Astrocyte of the hippocampus (primary cell): ENCODE measurements at places on chromosomes 16 and 17.

DNA sequence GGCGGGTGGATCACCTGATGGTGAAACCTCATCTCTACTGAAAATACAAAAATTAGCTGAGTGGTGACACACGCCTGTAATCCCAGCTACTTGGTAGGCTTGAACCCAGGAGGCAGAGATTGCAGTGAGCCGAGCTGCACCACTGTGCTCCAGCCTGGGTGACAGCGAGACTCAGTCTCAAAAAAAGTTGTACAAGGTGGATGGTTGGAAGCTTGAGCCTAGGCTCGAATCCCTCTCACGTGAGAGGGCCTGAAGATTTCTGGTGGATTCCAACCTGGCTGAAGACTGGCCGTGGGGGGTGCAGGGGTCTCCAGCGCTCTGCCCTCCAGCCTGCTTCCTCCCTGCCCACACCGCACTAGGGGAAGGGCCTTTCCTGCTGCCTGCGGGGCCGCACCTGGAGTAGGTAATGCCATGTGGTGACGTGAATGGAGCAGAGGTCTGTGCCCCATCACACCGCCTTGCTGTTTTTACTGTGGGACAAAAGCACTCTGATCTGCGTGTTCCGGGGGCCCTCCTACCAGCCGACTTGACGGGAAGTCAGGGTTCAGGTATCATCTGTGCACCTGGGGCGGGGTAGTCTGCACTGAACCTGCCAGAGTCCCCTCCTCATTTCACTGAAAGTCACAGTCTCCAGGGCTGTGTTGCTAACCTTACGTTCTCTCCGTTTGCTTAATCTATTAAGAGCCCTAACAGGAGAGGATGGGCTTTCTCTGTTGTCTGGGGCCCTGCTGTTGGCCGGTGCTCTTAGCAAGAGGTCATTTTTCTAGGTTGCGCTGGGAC, 4.2 kb downstream of the RPL13 start:
- no peak for DNase-seq

DNA sequence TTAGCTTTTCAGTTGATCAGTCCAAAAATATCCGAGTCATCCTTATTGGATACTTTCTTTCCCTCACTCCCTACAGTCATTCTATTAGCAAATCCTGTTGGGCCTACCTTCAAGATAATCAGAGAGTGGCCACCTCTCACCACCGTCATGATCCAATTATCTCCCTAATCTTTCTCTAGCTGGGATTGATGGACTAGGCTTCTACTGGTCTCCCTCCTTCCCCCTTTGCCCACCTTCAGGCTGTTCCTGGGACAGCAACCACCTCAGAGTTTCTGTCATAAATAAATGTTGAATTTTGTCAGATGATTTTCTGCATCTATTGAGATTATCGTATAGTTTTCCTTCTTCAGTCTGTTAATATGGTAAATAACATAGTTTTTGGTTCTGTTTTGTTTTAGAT, 16.2 kb upstream of the RHBDL3 start:
- no peak for DNase-seq

GRCh38 chr17:63178530-63178929, 212.5 kb downstream of the TANC2 start:
- peak; percentile 64 for DNase-seq

GRCh38 chr16:56675685-56676210, 6.1 kb downstream of the MT1H start:
- no peak for DNase-seq

- DNase-seq = no peak
Observed at GRCh38 chr16:3025032-3026002, 1.5 kb downstream of the THOC6 start.

- DNase-seq = no peak
Observed at GRCh38 chr16:10421596-10421995, 35.7 kb downstream of the ATF7IP2 start.

DNA sequence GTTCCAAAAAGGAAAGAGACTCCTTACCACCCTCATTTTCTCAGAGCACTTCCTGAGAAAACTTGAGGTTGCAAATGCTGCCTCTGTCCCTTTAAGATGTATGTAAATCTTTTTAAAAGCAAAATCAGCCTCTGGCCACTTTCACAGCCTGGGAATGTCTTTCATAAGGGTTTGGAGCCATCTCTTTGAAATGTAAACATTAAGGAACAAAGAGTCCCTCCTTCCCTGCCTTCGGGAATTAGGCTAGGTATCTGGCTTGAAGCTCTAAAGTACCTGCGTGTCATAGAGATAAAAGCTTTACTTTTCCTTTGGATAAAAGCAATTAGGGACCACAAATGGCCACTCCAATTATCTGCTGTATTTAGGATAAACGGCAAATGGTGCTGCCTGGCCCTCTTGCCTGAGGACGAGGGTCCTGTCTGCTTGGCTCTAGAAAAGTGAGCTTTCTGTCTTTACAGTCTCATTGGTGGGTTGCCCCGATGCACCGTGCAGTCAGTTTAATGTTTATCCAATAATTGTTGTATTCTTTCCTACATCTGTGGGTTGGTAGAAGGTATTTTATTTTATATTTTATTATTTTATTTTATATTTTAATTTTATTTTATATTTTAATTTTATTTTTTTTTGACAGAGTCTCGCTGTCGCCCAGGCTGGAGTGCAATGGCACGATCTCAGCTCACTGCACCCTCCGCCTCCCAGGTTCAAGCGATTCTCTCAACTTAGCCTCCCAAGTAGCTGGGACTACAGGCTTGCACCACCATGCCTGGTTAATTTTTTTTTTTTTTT, 23.9 kb downstream of the NLRC3 start:
- no peak for DNase-seq

DNA sequence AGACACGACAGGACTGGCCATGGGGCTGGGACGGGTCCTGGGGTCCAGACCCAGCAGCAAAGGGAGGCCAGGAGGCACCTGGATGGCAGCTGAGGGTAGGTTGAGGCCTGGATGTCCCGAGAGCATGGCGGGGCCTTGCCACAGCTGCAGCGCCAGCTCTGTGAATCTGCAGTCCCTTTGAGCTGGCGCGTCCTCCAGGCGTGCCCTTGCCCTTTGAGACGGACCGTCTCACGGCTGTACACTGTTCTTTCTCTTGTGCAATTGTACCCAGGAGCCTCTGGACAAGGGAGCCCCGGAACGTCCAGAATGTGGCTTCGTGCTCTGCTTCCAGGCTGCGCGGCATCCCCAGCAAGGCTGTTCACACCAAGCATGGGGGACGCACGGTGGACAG, 69.5 kb upstream of the CIBAR2 start:
- no peak for DNase-seq

GRCh38 chr17:64250233-64250835, 12.7 kb downstream of the TEX2 start:
- no peak for DNase-seq

DNA sequence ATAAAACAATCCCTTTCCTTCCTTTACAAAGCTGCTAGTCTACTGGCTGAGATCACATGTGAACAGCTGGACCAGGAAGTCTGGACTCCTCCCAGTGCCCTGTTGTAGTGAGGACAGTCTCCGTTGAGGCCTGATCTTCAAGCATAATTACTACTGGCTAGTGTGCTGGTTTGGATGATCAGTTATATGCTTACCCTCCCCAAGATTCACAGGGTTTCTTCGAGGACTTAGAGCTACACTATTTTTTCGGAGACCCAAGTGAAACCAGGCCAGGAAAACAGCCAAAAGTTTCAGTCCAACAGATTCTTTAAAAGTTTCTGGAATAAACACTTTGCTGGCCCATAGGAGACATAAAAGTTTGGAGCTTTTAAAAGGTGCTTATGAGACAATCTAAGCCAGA, 194.9 kb upstream of the CDH11 start:
- no peak for DNase-seq

- no peak for DNase-seq
Observed at GRCh38 chr16:26816266-26816665, 250.5 kb upstream of the C16orf82 start.
